ENCODE measurements at places on chromosomes 13 and 19.

- DNase-seq = no peak
Observed at GRCh38 chr13:62250501-62251201, 835.0 kb upstream of the PCDH20 start.

- DNase-seq = no peak
Observed at GRCh38 chr19:21709464-21709863, 57.9 kb downstream of the ZNF100 start.

- DNase-seq = peak; percentile 46
Observed at GRCh38 chr13:97028441-97029299, 34.4 kb upstream of the OXGR1 start.

DNA sequence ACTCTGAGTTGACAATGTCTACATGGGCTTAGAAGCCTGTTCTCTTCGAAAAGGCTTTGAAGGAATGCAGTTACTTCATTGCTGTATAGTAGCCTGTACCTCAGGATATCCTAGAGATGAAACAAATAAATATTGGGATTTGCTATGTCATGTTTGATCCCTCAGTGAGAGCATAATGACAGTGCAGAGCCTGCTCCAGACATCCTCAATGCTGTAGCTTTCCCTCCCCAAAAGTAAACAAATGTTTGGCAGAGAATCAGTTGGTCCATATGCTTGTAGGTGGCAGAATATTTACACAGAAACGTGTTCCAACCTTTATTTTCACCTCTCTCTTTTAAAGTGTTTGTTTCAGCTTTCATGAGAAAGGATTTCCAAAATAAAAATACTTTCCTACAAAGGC is 515.3 kb upstream of the SGCG start:
- no peak for DNase-seq

GRCh38 chr19:19356901-19357566 is 36.4 kb downstream of the MAU2 start:
- no peak for DNase-seq

- DNase-seq = no peak
Observed at GRCh38 chr13:31067416-31068118, 94.1 kb downstream of the HSPH1 start.

- no peak for DNase-seq
Observed at GRCh38 chr13:109657395-109657794, 129.0 kb downstream of the IRS2 start.

DNA sequence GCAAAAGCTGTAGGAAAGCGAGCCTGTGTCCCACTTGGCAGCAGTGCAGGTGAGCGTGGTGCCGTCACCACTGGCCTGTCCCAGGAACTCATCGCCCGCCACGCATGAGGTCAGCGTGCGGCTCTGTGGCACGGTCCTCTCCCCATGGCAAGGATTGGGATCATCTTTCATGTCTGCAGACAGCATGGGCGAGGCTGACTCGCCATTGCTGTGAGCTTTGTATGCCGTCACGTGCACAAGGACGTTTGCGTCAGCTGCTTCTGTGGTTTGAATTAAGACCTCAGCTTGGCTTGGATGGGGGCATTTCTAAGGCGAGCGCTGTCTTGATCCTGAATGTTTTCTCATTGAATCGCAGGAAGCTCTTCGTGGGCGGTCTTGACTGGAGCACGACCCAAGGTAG is 9.8 kb downstream of the DAZAP1 start:
- no peak for DNase-seq

- DNase-seq = no peak
Observed at GRCh38 chr13:73062468-73062867, 3.7 kb downstream of the KLF5 start.

GRCh38 chr13:112668924-112669323 is 20.9 kb upstream of the ATP11A start:
- no peak for DNase-seq

GRCh38 chr19:31145007-31145406 is 204.2 kb downstream of the TSHZ3 start:
- no peak for DNase-seq

GRCh38 chr13:49643035-49643646 is 14.8 kb downstream of the ARL11 start:
- no peak for DNase-seq

DNA sequence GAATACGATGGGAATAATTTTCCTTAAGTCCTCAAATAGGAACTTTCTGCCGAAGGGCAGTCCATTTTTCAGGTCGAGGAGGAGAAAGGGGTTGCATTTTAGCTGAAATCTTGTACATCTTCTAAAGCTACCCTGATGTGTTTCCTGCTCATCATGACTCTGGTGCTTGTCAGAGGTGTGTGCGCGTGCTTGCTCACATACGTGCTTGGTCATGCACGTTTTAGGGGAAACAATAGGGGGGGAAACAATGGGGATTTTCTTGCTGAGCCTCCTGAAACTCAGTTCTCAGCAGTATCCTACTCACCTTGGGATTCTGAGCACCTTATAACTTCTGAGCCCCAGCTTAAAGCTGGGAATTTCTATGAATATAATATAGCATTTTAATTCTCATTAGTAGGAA is 44.7 kb downstream of the TM9SF2 start:
- no peak for DNase-seq

DNA sequence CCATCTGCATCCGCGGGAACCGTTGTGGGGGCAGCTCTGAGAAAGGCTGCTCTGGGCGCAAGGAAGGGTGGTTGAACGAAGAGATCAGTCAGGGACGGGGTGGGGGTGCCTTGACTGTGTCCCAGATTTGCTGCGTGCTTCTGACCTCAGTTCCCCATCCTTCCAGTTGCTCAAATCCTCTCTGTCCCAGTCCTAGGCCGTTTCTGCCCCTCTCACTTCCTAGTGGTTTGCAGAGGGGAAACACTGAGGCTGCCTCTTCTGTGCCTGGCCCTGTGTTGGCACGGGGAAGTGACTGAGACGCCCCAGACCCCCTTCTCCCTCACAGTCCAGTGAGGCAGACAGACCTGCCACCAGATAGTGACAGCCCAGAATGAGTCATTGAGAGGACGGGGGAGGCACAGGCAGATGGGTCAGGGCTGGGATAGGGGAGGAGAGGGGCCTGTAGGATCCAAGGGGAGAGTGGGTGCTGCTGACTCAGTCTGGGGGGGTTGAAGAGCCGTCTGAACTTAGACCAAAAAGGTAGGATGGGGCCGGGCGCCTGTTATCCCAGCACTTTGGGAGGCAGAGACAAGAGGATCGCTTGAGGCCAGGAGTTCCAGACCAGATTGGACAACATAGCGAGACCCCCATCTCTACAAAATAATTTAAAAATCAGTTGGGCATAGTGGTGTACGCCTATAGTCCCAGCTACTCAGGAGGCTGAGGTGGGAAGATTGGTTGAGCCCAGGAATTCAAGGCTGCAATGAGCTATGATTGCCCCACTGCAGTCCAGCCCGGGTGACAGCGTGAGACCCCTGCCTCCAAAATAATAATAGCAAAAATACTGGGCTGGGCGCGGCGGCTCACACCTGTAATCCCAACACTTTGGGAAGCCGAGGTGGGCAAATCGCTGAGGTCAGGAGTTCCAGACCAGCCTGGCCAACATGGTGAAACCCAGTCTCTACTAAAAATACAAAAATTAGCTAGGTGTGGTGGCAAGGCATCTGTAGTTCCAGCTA is 26.5 kb downstream of the NUMBL start:
- peak; percentile 10 for DNase-seq

DNA sequence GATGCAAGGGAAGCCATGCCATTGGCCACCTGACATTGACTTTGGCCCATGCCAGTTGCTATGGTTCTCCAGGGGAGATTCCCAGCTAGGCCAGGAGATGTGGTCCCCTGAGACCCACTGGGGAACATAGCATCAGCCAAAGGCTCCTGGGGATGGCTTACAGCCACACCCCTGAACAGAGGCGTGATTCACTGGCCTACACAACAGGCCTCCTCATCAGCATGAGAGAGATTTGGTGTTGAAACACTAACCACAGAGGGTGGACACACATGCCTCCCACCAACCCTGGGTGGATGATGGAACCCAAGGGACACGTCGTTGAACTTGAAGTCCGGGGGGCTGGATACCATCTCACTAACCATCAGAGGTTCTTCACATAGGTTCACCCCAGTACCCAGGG is 14.4 kb downstream of the IQCN start:
- DNase-seq = no peak

DNA sequence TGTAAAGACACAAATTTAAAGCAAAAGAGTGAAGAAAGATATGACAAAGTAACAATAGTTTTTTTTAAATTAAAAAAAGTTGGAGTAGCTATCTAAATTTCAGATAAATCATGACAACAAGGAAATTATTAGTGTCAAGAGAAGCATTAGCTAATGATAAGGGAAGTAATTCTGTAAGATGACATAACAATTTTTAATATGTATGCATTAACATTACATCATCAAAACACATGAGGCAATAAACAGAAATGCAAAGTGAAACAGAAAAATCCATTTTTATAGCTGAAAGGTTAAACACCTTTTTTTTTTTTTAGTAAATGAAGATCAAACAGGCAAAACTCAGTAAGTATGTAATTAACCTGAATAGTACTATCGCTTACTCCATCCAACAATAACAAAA is 804.9 kb upstream of the PRR20A start:
- no peak for DNase-seq

DNA sequence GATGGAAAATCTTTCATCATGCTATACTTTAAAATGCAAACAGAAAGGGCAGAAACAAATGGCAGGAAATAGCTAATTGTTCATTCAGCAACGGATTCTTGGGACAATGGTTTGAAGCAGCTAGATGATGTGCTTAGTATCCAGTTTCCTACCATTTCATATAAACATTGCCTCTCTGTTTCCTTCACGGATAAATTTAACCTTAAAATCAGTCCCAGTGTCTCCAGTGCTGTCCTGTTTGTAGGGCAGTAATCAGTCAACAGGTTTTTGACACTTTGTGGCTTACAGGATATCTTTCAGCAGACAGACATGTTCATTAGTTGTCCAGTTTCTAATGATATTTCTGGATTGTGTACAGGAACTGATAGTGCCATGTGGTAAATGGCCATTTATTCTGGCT is 24.7 kb upstream of the RB1 start:
- no peak for DNase-seq

- no peak for DNase-seq
Observed at GRCh38 chr13:62418376-62418775, 1002.7 kb upstream of the PCDH20 start.

DNA sequence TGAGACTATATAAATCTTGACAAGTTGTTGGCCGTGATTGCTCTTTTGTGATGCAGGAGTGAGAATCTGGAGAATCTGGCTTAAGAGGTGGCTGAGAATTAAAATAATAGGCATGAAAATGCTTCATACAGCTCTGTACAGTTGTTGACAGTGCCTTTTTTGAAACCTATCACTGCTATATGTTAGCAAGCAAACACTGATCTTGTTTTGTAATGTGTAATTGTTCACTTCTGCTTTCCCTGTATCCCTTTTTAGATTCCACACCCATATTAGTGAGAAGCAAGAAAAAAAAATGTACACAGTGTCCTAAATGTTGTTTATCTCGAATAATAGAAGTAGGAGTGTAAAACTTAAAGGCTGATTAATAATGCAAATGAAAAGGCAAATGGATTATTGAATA is 31.1 kb downstream of the ITM2B start:
- no peak for DNase-seq

DNA sequence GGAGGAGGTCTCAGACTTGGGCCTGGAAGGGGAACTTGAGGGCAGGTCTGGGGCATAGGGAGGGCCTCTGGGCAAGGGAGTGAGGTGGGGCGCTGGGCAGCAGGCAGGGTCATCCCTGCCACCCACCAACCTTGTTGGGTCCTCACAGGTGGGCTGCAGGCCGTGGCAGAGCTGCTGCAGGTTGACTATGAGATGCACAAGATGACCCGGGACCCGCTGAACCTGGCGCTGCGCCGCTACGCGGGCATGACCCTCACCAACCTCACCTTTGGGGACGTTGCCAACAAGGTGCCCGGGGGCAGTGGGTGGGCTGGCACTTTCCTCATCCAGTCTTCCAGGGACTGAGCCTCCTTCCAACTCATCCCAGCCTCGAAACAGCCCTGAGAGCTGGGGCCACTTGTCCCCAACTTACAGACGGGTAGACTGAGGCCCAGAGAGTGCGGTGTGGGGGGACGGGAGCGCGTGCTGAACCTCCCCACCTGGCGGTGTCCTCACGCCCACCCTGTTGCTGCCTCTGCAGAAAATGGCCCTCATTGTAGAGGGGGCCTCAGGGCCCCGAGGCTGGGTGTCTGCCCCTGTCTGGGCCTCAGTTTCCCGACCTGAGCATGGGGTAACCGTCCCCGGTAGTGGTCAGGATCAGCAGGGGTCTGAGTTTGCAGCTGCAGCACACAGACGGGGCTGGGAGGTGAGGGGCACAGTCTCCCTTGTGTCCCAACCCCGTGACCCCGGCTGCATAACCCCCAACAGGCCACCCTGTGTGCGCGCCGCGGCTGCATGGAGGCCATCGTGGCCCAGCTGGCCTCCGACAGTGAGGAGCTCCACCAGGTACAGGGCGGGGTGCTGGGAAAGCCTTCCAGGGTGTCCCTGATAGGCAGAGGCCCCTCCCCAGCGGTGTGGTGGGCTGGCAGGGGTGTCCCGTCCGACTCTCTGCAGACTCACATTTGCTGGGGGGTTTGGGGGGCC is 10.4 kb downstream of the APC2 start:
- no peak for DNase-seq

DNA sequence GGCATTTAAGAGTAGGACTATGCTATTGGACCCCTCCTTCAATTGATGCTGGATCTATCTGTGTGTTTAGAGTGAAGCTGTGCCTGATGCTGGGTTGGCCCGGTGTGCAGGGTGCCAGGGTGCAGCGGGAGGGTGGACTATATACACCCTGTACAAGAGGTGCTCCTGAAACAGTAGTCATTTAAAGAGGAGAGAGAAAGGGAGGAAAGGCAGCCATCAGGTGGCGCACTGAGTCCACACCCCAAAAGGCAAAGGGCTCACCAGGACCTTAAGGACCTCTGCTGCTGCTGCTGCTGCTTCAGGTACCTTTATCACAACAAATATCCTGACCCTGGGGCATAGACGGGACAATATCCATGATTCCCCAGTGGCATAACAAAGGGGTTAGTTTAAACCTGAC is 39.4 kb downstream of the ZNF136 start:
- peak; percentile 5 for DNase-seq

DNA sequence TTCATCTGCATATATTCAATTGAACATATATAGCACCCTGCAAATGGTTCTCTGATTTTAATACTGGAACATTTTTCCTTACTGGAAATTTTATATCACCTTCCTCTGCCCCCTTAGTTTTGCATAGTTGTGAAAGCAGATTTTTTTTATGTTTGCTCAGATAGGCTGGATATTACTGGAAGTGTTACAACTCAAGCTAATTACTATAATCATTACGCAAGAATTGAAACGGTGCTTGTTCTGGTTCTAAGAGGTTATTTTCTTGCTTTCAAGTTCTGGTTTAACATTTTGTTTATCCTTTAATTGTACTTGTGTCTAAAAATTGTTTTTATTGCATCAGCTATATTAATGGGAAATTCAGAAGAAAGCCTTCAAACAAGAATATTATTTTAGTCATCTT is 95.6 kb upstream of the MYO16 start:
- no peak for DNase-seq

DNA sequence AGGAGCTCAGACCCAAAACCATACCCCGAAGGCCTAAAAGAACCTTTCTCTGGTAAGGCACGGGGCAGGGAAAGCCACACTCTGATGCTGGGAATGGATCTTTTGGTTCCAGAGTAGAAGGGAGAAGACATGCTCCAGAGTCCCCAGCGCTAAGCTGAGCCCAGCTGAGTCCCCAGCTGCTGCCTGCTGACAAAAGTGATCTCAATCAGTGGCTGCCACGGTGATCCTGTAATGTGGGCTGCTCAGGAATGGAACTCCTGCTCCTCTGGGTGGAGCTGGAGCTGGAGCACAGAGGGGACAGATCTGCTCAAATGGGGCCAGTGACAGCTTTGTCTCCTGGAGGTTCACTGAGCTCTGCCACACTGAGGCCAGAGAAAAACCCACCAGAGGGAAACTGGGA is 70.5 kb downstream of the MLLT1 start:
- DNase-seq = no peak
